Breast epithelium (tissue), 4 donors: ENCODE measurements at places on chromosomes 4 and X. TPM values are rescaled to one million over a fixed set of nuclear protein-coding genes. Genes with fewer than 3 reads are reported as not detected.

H2BW2 gene
- total RNA-seq: not detected

HS6ST2 gene
- 1.2 TPM for total RNA-seq

ATP10D gene
- total RNA-seq: 13.3 TPM

MAB21L2 gene
- total RNA-seq: 0.15 TPM

FAM90A26 gene
- not detected for total RNA-seq

FOXP3 gene
- total RNA-seq: not detected

HTATSF1 gene
- 52.2 TPM for total RNA-seq

CFAP99 gene
- 0.15 TPM for total RNA-seq

VEGFC gene
- 17.0 TPM for total RNA-seq

RTL9 gene
- 0.32 TPM for total RNA-seq

UBL4A gene
- total RNA-seq: 40.1 TPM

WNK3 gene
- 3.3 TPM for total RNA-seq

TRAM1L1 gene
- total RNA-seq: 2.6 TPM

MTNR1A gene
- total RNA-seq: not detected

TEX13C gene
- not detected for total RNA-seq

ITIH6 gene
- total RNA-seq: not detected

DAPP1 gene
- total RNA-seq: 10.2 TPM

GLRA2 gene
- not detected for total RNA-seq

CXorf38 gene
- total RNA-seq: 23.9 TPM

CYTL1 gene
- 1.9 TPM for total RNA-seq

USP9X gene
- total RNA-seq: 124 TPM

CT55 gene
- total RNA-seq: not detected

GYPE gene
- 0.66 TPM for total RNA-seq

XK gene
- 0.66 TPM for total RNA-seq

FAM193A gene
- 24.7 TPM for total RNA-seq

BMP3 gene
- 25.3 TPM for total RNA-seq

CD99 gene
- 96.3 TPM for total RNA-seq

CTAG2 gene
- not detected for total RNA-seq

NUDT10 gene
- total RNA-seq: 1.6 TPM

TLR6 gene
- 5.2 TPM for total RNA-seq

CXCL11 gene
- total RNA-seq: not detected

DCAF16 gene
- 28.0 TPM for total RNA-seq

POU3F4 gene
- total RNA-seq: not detected

AKAP14 gene
- not detected for total RNA-seq

TCEAL7 gene
- total RNA-seq: 10.8 TPM

LUZP4 gene
- total RNA-seq: not detected

SLC10A4 gene
- not detected for total RNA-seq

CDKL5 gene
- 5.3 TPM for total RNA-seq

ARHGEF9 gene
- 9.3 TPM for total RNA-seq

CPZ gene
- 2.9 TPM for total RNA-seq

DGAT2L6 gene
- total RNA-seq: not detected

ADGRG2 gene
- 1.3 TPM for total RNA-seq

SPANXN4 gene
- total RNA-seq: not detected

MXRA5 gene
- 2.1 TPM for total RNA-seq

RIPPLY1 gene
- total RNA-seq: not detected

XAGE1B gene
- total RNA-seq: not detected

FGFBP2 gene
- 6.2 TPM for total RNA-seq

SERTM2 gene
- not detected for total RNA-seq

TGIF2LX gene
- not detected for total RNA-seq

RGN gene
- total RNA-seq: 4.3 TPM
